Left kidney (tissue), 8 donors: ENCODE measurements at places on chromosomes 6 and 20. TPM values are rescaled to one million over a fixed set of nuclear protein-coding genes. Genes with fewer than 3 reads are reported as not detected.

- DNase-seq: peak; percentile 61
Observed at GRCh38 chr20:41095110-41095969, 42.0 kb upstream of the PLCG1 start.

DNA sequence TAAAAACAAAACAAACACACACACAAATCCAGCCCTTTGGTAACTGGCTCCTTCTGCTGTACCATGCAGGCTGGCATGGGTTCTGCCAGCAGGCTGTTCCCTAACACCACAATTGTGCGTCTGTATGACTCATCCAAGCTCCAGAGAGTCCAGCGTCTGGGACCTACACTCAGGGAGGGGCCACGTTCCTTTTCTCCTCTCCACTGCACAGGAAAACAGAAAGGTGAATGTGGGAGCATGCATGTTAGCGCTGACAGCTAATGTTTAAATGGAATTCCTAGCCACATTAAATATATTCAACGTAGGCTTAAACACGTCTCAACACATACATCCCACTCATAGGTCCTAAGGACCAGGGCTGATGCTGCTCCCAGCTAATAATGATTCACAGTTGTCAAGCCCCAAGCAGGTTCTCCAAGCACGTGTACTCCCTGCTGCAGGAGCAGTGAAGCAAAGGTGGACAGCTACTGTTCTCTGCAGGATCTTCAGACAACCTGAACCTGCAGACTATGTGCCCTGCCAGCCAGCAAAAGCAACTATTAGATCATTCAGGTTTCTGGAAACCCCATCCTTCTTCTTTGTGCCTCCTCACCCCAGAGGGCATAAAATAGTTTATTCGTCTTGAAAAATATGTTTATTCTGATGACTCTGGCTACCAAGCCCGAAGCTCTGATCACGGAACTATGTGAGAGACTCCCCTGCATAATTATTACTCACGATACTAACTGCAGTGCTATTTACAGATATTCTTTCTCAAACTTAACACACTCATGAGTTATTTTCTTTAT is 20.9 kb downstream of the MAP1LC3A start:
- DNase-seq: peak; percentile 37

DNA sequence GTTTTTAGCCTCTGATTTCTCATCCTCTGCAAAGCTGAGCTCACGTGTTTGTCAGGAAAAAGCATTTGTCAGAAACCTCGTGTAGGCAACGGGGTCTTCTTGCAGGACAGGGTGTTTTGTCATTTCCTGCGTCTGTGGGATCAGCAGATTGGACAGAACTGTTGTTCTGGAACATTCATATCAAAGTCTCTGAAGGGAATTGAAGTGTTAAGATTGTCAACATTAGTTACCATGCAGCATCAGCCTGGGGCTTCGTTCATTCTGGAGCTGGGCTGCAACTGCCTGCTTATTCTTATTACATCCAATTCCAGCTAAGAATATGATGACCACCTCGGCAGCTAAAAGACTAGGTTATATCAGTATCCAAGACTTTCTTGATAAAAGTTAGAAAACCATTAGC is 71.0 kb upstream of the RALGAPA2 start:
- DNase-seq: no peak

DNA sequence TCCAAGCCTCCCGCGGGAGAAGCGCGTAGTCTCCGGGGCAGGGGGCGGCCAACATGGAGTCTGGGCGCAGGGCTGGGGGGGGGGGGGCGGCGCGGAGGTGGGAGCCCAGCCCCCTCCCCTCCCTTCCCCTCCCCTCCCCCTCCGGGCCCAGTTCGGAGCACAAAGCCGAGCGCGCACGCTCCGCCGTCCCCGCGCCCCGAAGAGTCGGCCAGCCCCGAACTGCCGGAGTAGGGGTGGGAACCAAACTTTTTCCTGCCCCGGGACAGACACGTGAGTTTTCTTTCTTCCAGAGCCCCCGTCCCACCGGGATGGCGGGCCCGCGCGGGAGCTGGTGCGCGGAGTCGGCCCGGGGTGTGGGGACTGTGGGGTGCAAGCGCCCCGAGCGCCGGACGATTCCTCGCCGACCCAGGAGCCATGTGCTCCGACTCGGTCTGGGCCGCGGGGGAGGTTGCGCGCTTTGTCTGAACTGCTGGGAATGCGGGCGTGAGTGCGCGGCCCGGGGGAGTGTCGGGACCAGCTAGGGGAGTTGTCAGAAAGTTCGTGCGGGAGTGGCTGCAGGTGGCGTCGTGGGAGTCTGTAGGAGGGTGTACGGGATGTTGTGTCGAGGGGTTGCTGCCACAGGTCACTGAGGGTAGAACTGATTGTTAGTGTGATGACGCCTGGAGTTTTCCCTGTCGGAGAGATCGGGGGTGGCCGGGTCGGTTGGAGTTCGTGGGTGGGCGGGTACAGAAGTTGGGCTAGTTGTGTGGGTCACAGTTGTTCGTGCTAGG is 1.2 kb downstream of the TGIF2 start:
- DNase-seq: peak; percentile 69

DNA sequence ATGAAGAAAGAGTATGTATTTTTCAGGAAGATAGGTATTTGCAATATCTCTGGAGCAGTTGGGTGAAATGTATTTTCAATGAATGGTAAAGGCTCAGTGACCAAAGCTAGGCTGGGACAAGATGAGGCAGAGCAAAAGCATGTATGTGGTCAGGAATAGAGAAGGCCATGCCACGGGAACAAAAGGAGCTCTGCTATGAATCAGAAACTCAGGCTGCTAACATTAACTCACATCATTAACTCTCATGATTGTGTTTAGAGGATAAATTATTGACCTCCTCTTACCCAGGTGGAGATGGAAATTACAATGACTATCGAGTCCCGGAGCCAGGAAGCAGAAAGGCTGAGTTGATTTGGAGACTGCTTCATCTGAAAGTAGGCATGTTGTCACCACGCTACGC is 220.2 kb downstream of the FUT9 start:
- no peak for DNase-seq

DNA sequence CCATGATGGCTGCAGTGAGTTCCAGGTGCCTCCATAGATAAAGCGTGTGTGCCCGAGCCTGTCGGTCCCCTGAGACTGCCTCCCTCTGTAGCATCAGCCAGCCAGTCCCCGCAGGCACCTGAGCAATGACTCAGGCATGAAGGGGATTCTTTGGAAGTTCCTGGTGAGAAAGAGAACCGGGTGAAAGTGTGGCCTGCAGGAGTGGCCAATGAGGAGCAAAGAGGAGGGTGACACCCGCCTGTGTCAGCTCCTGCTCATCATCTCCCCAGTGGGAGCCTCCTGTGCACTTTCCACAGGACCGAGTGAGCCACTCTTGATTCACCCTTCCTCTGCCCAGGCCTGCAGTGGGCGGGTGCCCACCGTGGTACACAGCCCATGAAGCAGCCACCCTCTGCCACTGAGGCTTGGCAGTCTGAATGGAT is 71.2 kb upstream of the PTPN1 start:
- no peak for DNase-seq

DNA sequence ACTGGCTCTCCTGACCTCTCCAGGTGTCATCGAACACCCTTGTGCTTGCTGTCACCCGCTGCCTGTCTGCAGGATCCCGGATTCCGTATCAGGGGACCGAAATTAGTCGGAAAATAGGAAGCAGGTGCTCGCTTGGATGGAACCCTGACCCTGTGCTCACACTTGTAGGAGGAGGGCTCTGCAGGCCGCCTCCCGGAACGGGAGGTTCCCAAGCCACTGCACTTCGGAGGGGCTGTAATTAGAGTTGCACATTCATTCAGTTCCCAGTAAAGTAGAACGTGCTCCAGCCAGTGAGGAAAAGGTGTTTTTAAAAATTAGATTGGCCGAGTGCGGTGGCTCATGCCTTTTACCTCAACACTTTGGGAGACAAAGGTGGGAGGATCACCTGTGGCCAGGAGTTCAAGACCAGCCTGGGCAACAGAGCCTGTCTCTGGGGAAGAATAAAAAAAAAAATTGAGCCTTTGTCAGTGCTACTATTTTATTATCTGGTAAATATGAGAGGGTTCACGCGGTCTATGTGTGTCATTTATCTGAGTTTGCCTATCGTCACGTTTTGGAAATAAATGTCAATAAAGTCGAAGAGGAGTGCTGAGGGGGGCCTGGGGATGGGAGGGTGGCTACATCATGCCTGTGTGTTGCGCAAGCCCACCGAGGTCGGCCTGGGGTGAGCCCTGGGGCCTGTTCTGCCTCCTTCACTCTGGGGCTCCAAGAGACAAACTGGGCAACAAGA is 1.5 kb upstream of the GMEB2 start:
- DNase-seq: no peak

Gene MLN
- 2.1 TPM for polyA plus RNA-seq

Gene SPEF1
- 1.7 TPM for polyA plus RNA-seq

Gene FOXC1
- polyA plus RNA-seq: 81.3 TPM

Gene HLA-DOA
- 5.9 TPM for polyA plus RNA-seq

Gene MPIG6B
- 1.7 TPM for polyA plus RNA-seq
